Breast epithelium (tissue), 4 donors: ENCODE measurements at places on chromosomes 7 and 10. TPM values are rescaled to one million over a fixed set of nuclear protein-coding genes. Genes with fewer than 3 reads are reported as not detected.

GRCh38 chr7:12623885-12624498 is 53.5 kb downstream of the SCIN start:
- DNase-seq: no peak

- DNase-seq: no peak
Measured at GRCh38 chr7:18570890-18571478, 75.4 kb downstream of the HDAC9 start.

DNA sequence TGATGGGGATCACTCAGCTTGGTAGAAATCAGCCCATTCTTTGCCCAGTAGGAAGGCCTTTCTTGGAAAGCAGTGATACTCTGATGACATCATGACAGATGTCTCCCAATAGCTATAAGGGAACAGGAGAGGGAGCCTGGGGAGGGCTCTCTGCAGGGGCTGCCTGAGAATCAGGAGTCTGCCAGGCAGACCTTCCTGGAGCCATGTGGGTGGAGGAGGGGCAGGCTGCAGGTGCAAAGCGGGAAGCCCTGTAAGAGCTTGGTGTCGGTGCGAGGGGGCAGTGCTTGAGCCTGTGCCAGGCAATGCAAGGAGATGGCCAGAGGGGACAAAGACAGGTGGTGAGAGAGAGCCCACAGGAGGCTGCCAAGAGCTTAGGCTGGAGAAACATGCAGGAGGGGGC is 5.0 kb upstream of the TNS3 start:
- no peak for DNase-seq

DNA sequence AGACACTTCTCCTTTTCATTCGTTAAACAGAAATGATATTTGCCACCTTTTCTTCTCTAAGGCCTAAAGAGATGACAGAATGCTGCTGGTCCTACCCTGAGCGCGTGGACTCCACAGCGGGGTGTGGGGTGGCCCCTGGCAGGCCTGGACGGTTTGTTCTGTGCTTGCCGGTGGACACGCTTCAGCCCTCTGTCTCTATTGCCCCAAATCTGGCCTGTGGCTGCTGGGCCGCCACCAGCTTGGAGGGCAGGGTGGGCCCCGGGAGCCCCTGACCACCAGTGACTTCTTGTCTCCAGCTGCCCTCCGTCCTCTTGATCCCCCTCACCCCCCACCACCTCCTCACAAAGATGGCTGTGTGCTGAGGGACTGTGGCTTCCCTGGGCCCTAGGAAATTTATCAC is 5.7 kb downstream of the CHST3 start:
- no peak for DNase-seq

- no peak for DNase-seq
Measured at GRCh38 chr10:43452356-43452914, 15.5 kb downstream of the ZNF487 start.

DNA sequence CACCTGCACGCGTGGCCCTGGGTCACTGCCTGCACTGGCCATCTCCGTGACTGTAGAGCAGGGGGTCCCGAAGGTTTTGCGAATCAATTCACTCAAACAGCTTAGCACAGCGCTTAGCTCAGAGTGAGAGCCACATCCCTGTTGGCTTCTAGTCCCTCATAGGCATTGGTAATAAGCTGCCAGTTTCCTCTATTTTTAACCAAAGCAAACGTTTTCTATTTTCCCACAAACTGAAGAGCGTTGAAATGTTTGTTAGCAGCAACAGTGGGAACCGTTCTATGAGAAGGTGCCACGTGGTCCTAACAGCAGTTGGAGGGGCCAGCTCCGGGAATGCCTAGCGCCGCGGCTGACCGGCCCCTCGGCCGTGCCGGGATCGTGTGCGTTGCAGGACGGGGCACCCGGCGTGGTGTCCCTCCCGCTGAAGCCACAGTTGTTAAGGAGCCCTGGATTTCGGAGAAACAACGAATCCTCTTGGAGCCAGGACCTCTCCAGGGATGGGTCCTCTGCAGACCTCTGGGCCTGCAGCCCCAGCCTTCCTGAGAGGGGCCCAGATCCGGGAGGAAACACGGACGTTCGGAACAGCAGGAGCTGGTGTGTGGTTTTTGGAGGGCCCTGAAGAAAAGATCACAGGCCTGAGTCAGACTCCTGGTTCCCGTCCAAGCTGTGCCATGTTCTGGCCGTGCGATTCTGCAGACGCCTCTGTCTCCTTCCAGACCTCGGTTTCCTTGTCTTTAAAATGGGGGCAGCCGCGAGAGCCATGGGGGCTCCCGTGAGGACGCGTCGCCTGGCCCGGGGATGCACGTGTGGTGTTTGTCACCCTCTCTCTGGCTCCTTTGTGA is 40.3 kb downstream of the FAM20C start:
- DNase-seq: no peak

DNA sequence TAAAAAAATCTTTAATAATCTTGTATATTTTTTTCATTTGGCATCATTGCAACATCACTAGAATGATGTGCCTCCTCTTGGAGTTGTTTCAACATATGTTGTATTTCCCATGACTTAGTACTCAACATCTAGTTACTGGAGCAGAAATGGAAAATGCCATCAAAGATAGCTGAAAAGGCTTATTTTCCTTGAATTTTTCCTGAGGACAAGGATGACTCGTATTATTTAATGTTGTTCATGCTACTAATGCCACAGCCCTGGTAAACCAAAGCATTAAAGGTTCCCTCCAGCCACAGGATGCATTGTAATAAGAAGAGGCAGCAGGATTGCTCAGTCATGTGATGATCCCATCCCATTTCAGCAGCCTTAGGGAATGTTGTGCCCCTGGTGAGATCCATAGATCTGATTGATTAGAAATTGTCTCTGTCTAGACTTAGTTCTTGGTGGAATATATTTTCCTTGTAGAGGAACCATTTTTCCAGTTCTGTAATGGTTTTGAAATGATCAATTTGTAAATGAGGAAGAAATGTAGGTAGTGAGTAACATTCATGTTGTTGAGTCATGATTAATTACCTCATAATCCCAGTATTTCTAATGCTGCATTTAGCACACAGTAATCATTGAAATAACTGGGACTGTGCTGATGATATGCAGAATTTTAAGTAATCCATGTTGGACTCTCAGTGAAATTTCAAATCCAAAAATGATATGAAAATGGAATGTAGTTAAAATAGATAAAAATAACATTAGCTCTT is 91.3 kb upstream of the SMIM30 start:
- no peak for DNase-seq

- DNase-seq: no peak
Measured at GRCh38 chr7:329691-330281, 39.8 kb downstream of the FOXL3 start.

- no peak for DNase-seq
Measured at GRCh38 chr10:110857265-110858171, 14.2 kb upstream of the PDCD4 start.

GRCh38 chr10:131901181-131901829 is 497 bp downstream of the PPP2R2D start:
- no peak for DNase-seq

DNA sequence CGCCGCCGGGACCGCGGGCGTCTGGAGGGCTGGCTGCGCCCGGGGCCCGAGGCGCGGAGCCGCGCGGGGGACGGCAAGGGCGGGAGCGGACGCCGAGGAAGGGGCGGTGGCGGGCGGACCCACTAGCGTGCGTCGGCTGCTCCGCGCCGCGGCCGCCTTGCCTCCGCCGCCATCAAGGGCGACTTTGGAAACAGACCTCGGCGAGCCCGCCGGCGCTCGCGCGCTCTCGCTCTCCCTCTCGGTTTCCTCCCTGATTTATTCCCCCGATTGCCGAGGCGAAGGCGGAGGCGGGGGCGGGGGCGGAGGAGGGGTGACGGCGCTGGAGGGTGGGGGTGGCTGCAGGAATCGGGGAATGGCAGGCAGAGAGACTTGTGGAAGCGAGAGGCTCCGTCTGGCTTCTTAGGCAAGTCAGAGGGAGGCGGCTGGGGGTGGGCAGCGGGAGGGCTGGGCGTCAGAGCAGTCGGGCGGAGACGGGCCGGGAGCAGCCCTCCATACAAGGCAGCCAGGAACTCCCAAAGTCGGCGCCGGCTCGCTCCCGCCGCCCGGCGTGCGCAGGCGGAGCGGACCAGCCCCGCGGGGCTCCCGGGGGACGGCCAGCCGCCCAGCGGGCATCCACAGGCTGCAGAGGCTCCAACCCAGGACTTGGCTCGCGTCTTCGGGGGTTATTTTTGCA is at the start of gene CACNA2D1:
Gene CACNA2D1, minus strand, starts transcription at position 231 of the 673 bp plus-strand sequence.
- DNase-seq: peak; percentile 49

DNA sequence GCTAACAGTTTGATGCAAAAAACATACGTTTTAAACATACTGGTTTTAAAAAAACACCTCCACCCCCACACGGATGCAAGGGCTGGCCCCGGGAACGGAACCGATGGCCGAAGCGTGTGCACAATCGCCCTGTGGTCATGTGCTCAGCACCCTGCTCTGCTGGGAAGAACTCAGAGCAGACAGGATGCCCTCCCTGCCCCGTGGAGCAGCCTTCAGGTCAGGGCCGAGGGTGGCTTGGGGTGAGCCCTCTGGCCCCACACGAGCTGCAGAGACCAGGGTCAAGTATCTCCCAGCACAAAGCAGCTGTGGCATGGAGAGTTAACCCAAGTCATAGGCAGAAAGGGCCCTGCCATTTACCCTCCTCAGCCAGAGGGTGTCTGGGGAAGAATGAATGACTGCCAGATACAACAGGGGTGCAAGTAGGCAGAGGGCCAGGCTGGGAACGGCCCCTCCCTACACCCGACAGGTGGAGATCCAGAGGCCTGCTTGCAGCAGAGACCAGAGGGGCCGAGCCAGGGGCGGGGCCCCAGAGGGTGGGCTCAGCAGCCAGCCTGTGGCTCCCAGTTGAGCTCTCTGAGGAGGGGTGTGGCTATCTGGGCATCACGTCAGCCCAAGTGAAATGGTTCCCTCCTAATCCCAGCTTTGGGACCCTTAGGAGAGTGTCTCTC is 56.8 kb downstream of the ZRANB1 start:
- DNase-seq: peak; percentile 17

GRCh38 chr10:22067091-22067490 is 63.6 kb upstream of the DNAJC1 start:
- no peak for DNase-seq

GRCh38 chr7:4687956-4688355 is 5.9 kb downstream of the FOXK1 start:
- DNase-seq: no peak

- no peak for DNase-seq
Measured at GRCh38 chr7:41973202-41973730, 263.7 kb downstream of the GLI3 start.

The ELN gene
- total RNA-seq: 31.8 TPM

The GHRHR gene
- not detected for total RNA-seq

The PLAU gene
- total RNA-seq: 5.2 TPM

The CRHR2 gene
- 0.15 TPM for total RNA-seq

The FLNC gene
- total RNA-seq: 5.1 TPM

The HOXA4 gene
- total RNA-seq: 0.80 TPM
